ENCODE measurements at places on chromosomes 3 and 15.

DNA sequence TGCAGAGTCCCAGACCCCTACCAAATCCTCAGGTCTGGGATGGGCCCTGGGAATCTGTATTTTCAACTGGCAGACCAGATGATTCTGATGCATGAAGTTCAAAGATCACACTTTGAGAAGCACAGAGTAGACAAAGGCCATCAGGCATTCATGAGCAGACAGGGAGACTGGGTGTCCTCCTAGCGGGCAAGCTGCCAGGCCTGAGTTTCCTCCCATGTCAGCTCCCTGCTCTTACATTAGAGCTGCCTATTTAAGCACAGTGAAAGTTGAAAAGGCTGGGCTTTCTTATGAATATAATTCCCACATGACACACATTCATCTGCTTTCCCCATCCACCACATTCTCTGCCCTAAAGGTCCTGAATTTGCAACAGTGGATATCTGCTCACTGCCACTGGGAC is 14.0 kb downstream of the CAPN3 start:
- DNase-seq: no peak

GRCh38 chr3:161500068-161500796 is 3.6 kb downstream of the OTOL1 start:
- no peak for DNase-seq

DNA sequence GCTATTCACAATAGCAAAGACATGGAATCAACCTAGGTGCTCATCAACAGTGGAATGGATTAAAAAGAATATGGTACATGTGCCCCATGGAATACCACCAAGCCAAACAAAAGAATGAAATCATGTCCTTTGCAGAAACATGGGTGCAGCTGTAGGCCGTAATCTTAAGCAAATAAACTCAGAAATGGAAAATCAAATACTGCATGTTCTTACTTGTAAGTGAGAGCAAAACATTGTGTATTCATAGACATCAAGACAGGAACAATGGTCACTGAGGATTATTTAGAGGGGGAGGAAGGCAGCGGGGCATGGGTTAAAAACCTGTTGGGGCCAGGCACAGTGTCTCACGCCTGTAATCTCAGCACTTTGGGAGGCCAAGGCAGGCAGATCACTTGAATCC is 304.7 kb upstream of the ROBO2 start:
- no peak for DNase-seq

DNA sequence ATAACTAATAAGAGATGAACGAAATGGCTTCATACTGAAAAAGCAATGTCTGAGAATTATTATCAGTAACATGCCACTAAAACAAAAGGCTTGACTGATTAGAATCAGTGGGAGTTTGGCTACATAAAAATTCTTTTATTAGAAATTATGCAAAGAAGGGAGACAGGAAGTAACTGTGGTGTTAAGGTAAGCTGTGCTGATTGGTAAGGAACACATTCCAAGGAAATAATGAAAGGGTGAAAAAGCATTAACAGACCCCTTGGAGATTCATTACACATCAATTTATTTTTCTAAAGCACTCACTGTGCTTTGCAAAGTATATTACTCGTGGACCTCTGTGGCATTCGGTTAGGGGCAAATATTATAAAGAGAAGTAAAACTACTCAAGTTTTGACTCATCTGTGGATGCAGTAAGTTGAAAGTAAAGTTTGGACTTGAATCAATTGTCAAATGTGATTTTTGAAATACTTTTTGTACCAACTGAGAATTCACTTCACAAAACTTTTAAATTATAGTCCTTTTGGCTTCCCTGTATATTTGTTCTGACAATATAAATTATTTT is 176.1 kb upstream of the ZPLD1 start:
- DNase-seq: no peak

- no peak for DNase-seq
Measured at GRCh38 chr3:17130956-17131355, 246.2 kb downstream of the PLCL2 start.

- no peak for DNase-seq
Measured at GRCh38 chr3:115989684-115990421, 366.5 kb downstream of the GAP43 start.

DNA sequence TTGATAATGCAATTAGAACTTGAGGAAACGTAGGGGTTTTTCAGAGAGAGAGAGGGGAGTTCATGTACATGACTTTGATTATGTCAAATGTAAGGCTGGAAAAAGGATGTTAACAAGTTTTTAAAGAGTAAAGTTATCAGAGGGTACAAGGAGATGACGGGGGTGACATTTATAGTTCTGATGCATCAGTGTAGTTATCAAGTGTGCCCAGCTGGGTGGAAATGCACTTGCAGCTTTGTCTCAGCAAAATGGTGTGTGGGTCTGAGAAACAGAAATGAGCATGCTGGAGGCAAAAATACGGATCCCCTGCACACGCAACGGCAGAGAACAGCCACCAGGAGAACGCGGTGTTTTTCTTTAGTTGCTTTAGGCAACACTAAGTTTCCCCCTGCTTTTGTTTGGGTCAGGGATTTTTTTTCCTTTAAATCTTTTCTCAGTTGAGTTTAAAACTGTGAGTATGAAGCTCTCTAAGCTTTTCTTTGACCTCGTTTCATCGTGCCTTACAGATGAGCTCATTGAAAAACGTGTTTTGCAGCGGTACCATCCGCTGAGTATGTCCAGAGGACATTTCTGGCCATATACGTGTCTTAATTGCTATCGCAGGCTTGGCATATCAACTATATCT is 205.4 kb downstream of the PDZRN3 start:
- no peak for DNase-seq

DNA sequence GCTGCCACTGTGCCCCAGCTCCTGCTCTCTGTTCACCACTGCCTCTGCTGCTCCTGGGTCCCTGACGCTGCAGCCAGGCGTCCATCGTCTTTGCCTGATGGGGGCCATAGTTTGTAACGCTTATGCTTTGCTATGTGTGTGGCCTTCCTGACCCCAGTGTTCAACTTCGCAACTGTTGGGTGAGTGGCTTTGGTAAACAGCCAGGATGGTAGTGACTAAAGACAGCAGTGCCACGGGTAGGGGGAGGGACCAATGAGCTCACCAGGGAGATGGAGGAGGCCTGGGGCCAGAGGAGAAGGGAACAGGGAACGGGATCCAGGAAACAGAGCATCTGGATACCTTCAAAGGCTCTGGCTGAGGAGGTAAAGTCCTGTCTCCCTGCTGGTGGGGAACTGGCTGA is 75.9 kb upstream of the ALDH1L1 start:
- no peak for DNase-seq

GRCh38 chr3:111923806-111924205 is 55.0 kb upstream of the ABHD10 start:
- DNase-seq: no peak

GRCh38 chr3:179299999-179300613 is 22.7 kb upstream of the ZNF639 start:
- no peak for DNase-seq

DNA sequence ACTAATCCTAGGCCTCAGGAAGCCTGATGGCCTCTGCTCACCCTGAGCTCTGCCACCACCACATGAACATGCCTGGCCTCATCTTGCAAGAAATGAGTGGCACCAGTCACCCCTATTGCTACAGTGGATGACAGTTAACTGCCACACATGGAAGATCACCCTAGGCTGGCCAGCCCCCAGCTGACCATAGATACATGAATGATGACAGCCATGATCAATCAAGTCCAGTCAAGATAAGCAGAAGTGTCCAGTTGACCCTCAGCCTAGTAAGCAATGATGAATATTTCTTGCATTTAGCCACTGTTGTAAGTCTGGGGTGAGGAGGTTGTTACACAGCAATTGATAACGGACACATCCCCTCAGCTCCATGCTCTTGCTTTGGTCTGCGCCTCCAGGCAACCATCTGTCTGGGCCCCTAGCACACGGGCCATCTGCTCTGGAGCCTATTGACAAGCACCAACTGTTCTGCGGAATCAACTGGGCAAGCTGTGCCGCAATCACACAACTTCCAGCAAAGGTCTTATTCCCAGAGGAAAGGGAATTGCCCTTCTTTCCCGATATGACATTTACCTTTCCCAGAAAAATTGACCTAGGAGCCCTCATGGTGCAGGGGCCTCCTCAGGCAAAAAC is 2.2 kb upstream of the LYZL4 start:
- DNase-seq: no peak

GRCh38 chr3:184186184-184186901 is at the start of gene ABCF3:
TSS of gene ABCF3 (plus strand) at chr3:184186199. CDS start at chr3:184186208, 9 bp downstream.
- DNase-seq: no peak

DNA sequence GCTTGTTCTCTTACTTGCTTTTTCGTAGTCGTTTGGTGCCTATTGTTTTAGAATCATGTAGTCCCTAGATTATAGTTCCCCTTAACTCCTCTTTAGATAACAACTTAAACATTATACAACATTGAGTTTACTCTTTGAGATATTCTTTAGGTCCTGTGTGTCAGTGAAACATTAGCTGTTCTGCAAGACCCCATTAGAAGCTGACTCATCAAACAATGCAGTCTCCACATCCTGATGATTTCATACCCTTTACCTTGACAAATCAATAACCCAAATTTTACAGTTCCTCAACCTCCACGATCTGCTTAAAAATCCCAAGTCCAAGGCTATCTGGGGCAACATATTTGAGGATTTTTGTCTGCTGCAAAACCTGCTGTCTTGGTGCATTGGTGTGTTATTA is 582.9 kb downstream of the NSUN3 start:
- no peak for DNase-seq

GRCh38 chr3:195148549-195148948 is 122.4 kb downstream of the XXYLT1 start:
- DNase-seq: no peak

DNA sequence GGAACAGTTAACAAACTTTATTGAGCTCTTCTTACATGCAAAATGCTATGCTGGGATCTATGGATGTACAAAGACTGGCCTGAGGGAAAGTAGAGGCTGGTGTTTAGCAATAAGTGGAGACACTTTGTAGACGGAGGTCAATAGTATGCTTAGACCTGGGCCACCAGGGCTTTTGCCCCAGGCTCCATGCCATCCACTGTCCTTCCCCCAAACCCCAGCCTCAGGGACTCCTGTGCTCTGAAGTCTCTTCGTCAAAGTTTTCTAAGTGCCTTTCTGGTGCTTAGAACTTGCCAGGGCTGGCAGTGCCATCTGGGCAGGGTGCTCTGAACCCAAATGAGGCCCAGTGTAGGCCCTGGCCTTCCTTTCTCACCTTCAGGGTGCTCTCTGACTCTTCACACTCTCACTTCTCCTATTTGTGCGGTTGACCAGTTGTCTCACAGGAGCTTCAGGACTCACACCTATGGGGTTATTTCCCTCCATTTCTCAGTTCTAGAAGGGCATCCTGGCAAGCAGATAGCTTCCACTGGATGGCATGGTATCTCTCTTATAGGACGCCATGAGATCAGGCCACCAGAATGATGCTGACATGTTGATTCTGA is 21.8 kb upstream of the KCNAB1 start:
- DNase-seq: no peak

DNA sequence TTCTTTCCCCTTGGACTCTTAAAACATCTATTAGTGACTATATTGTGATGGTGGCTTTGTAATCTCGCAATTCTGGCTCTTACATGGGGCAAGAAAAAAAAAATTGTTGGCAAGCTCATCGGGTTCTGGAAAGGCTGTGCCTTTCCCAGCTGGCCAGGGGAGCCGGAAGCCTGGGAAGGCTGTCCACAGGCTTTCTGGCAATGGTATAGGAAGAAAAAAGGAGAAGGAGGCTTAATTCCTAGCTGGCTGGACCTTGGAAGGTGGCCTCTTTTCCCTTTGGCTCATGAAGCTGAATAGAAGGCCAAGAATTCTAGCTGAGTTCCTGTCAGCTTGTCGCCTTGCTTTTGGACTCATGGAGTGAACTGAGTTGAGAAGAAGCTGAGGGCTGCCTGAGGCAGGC is 243.5 kb upstream of the SEMA6D start:
- DNase-seq: no peak

DNA sequence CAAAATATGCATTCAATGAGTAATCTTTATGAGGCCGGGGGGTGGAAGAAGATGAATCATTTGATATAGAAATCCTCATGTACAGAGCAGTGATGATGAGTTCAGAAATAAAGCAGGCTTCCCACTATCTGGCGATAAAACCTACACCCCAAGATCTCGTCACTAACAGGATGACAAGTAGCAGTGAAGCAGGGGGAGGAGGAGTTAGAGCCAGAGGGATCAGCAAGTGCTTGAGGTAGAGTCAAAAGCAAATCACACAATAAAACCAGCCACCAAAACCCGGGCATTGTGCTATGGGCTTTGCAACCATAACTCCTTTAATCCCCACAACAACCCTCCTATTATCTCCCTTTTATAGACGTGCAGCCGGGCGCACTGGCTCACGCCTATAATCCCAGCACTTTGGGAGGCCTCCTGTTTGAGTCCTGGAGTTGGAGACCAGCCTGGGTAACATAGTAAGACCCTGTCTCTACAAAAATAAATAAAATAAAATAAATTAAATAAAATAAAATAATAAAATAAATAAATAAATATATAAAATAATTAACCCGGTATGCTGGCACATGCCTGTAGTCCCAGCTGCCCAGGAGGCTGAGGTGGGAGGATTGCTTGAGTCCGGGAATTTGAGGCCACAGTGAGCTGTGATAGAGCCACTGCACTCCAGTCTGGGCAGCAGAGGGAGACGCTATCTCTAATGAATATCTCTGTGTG is 53.0 kb downstream of the STARD5 start:
- DNase-seq: no peak

DNA sequence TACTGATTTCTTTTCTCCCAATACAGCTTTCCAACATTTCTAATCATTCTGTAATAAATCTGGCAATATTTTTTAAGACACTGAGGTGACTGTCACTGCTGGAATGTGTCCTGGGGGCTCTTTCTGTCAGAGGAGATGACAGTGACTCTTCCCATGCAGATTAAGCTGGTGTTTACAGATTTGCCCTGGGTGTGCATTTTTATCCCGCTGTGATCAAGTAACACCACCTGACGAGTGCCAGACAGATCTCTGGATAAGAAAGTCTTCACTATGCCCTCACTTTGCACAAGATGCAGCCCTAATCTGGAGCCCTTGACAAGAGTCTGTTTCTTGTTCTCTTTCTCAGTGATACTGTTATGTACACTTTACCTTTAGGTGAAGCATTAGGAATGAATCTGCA is 477.7 kb downstream of the ZIC1 start:
- DNase-seq: no peak

- DNase-seq: no peak
Measured at GRCh38 chr3:170809007-170809974, 60.7 kb downstream of the RPL22L1 start.

GRCh38 chr15:34496207-34496995 is 58.8 kb upstream of the GOLGA8A start:
- DNase-seq: no peak

DNA sequence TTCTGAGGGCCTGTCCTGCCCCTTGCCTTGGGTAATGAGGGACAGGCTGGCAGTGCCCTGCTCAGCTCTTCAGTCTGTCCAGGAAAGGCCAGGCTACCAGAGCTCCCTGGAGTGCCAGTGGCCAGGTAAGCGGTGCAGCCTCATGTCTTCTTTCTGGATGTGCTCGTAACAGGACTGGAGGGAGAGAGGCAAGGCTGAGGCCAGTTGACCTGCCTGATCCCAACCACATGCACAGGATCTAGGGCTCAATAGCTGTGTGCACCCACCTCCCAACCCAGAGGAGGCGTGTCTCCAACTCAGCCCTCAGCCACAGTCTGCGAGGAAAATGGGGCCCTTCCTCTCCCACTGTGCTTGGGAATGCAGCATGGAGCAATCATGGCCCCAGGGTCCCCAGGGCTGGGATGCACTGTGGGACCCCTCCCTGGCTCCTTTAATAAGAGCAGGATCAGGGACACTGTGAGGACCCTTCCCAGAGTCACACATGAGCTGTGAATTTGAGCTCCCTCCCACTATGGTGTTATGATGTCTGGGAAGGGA is 22.5 kb downstream of the ALS2CL start:
- DNase-seq: no peak

GRCh38 chr15:94346282-94346681 is 114.9 kb downstream of the MCTP2 start:
- DNase-seq: no peak

- no peak for DNase-seq
Measured at GRCh38 chr15:73710321-73710720, 26.1 kb downstream of the CD276 start.

Measured in stimulated activated CD4-positive, alpha-beta T cell treated with anti-CD3 and anti-CD28 coated beads, TNF-alpha, amount 100 ng/mL, for 1 hour (primary cell).